Memory B cell (primary cell): ENCODE measurements at places on chromosomes 7 and 10.

GRCh38 chr10:114307731-114308130 lies 68.7 kb downstream of the VWA2 start:
- peaks cover 13% of the 10 kb centered on the region for H3K4me1 ChIP-seq
- DNase-seq: no peak
- no peak overlapping the region for H3K27ac ChIP-seq
- H3K4me3 ChIP-seq: no peak overlapping the region
- H3K27me3 ChIP-seq: no peaks in the 10 kb centered on the region
- H3K36me3 ChIP-seq: no peaks in the 10 kb centered on the region

- H3K27ac ChIP-seq: no peak overlapping the region
- H3K4me1 ChIP-seq: no peaks in the 10 kb centered on the region
- H3K36me3 ChIP-seq: no peaks in the 10 kb centered on the region
Measured at GRCh38 chr7:126937171-126937570, 315.6 kb downstream of the GRM8 start.

- no peaks in the 10 kb centered on the region for H3K27me3 ChIP-seq
- H3K4me1 ChIP-seq: peaks cover 2% of the 10 kb centered on the region
- peaks cover 7% of the 10 kb centered on the region for H3K36me3 ChIP-seq
Measured at GRCh38 chr10:63586043-63586442, 64.8 kb downstream of the REEP3 start.

DNA sequence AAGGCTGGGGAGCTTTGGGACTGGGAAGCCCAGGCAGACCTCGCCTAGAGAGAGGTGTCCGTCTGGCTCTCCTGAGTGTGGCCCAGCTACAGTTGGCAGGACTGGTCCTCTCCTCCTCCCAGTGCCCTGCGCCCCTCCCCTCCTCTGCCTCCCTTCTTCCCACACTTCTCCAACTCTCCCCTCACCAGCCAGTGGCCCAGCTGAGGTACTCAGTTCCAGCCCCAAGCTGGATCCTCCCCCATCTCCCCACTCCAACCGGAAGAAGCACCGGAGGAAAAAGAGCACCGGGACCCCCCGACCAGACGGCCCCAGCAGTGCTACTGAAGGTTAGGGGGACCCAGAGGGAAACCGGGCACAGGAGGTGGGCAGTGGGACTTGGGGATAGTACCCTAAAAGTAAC lies 27.7 kb downstream of the GBX1 start:
- H3K27me3 ChIP-seq: no peaks in the 10 kb centered on the region
- peaks cover 11% of the 10 kb centered on the region for H3K36me3 ChIP-seq
- DNase-seq: no peak

DNA sequence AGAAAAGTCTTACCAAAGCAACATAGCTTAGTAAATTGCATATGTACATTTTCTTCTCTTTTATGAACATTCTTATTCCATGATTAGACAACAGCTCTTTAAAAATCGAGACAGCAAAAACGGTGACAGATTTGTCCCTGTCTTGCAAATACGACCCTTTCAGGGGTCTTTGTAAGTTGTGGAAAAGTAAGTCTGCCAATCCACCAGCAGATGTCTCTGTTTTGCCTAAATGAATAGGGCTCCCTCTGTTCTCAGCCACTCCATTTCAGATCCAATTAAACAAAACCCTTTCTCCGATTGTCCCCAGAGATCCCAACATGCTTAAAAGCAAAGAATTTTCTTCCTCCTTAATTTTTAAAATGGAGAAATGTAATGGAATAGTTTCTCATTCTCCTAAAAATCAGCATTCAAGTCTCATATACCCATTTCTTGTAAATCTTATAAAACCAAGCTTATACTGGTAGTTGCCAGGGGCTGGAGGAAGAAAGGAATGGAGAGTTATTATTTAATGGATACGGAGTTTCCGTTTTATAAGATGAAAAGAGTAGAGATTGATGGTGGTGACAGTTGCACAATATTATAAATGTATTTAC lies 61.0 kb upstream of the NFE2L3 start:
- H3K4me3 ChIP-seq: no peak overlapping the region
- no peaks in the 10 kb centered on the region for H3K27me3 ChIP-seq
- DNase-seq: no peak
- H3K27ac ChIP-seq: no peak overlapping the region

DNA sequence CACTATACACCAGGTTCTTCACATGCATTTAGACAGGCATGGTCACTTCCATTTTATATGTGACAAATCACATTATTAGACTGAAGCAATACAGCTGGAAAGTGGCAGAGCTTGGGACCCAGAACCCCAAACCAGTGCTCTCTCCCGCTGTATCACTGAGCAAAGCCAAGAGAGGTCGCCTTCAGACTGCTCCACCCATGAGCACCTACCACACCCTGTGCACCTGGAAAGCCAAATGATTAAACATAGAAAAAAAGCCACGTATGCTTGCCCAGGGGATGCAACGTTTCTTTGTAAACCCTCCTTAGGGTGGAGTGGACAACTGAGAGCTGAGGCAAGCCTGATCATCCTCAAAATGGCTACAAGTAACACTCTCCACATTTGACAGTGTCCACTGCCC lies 72.5 kb downstream of the CCDC6 start:
- H3K4me3 ChIP-seq: peak overlapping the region; percentile 76
- no peaks in the 10 kb centered on the region for H3K27me3 ChIP-seq
- H3K36me3 ChIP-seq: peaks cover 19% of the 10 kb centered on the region
- peak overlapping the region; percentile 89 for H3K27ac ChIP-seq

GRCh38 chr7:22801912-22802311 lies 20.7 kb downstream of the TOMM7 start:
- H3K4me1 ChIP-seq: no peaks in the 10 kb centered on the region
- DNase-seq: no peak
- no peak overlapping the region for H3K4me3 ChIP-seq
- H3K27me3 ChIP-seq: no peaks in the 10 kb centered on the region
- no peaks in the 10 kb centered on the region for H3K36me3 ChIP-seq
- no peak overlapping the region for H3K27ac ChIP-seq

DNA sequence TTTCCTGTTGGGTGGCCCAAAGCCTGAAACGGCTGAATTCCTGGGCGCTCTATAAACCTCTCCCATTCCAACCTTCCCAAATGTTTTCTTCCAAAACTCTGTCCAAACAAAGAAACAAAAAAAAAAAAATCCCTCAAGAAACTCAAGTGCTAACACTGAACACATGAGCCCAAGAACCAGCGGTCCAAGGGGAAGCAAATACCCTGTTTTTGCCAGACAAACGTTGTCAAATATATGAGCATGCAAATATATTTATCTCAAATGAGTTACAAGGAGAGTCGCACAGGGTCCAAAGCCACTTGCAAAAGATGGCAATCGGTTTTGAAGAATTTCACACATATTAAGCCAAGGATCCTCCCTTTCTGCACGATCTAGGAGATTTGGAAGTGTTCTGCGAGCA lies 23.3 kb upstream of the EMX2 start:
- DNase-seq: no peak
- H3K4me3 ChIP-seq: no peak overlapping the region
- H3K27me3 ChIP-seq: peaks cover 6% of the 10 kb centered on the region
- no peak overlapping the region for H3K27ac ChIP-seq
- H3K4me1 ChIP-seq: no peaks in the 10 kb centered on the region

DNA sequence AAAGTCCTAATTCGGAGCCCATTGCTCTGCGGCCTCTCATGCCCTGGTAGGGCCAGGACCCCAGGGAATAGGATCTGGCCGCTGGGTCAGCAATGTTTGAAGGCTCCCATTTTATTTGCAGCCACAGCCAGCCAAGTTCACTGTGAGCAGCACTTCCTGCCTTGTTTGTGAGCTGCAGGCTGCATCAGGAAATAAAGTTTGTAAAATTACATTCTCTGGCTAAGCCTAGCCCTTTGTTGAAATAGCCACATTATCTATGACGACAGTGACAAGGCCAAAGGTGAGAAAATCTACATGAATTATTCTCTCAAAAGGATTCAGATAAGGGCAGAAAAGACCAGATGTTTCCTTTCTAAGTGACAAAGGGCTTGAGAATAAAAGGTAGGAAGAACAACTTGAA lies 23.7 kb upstream of the ITGB1 start:
- peaks cover 21% of the 10 kb centered on the region for H3K4me1 ChIP-seq
- no peak overlapping the region for H3K4me3 ChIP-seq
- no peak overlapping the region for H3K27ac ChIP-seq
- no peak for DNase-seq

- no peaks in the 10 kb centered on the region for H3K4me1 ChIP-seq
- no peak overlapping the region for H3K4me3 ChIP-seq
- no peak overlapping the region for H3K27ac ChIP-seq
Measured at GRCh38 chr10:118581340-118581739, 14.1 kb downstream of the PRLHR start.

DNA sequence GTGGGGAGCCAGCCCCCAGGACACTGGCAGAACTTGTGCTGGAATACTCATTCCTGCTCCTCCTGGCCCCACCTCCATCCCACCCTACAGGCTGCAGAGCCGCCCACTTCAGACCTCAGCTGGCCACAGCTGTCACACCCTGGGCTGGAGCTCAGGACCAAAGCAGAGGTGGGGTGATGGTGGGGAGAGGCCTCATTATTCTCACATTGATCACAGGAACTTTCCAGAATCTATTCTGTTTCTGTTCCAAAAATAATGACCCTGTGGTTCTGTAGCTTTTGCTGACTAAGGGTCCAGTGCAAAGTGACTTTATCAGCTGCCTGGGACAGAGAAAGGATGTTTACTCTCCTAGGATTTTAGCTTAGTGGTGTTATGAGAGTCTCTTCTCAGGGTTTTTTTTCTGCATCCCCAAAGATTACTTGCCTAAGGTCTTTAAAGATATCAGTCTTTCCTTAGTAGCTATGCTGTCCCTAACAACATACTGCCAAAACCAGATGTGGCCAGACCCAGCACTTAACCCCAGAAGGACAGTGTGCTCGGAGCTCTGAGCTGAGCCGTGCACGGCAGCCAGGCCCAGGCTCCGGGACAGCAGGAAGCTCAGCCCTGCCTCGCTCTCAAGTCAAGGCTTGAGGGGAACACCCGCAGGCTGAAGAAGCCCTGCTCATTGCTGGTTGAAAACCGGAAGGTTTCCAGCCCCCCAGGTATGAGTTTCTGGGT lies 223.3 kb downstream of the MLLT10 start:
- no peaks in the 10 kb centered on the region for H3K27me3 ChIP-seq
- H3K36me3 ChIP-seq: peaks cover 17% of the 10 kb centered on the region
- H3K4me3 ChIP-seq: no peak overlapping the region
- no peak for DNase-seq
- H3K27ac ChIP-seq: no peak overlapping the region

DNA sequence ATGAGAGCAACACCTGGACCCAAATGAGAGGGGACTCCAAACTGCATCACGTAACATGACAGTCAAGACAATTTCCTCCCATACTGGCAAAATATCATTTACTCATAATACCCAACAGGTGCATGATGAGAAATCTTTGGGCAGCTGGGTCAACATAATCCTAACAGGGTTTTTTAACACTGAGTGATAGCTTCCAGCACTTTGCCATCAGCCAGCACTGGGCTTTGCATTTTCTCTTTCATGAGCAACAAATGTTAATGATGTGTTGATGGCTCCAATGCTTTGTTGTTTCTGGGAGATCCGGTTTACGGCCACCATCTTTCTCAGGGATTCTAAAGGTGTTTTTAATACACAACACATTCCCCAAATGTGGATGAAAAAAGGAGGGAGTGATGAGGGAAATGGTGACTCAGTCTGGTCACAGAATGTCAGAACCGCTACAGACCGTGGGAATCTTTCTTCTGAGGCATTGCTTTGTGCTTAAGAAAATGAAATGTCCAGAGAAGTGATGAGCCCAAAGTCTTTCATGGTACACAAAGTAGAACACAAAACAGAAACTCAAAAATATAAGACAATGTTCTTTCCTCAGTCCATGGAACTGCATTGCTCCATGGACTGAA lies 705.7 kb upstream of the IGFBP3 start:
- H3K27ac ChIP-seq: no peak overlapping the region
- DNase-seq: no peak
- no peaks in the 10 kb centered on the region for H3K4me1 ChIP-seq
- no peak overlapping the region for H3K4me3 ChIP-seq
- H3K36me3 ChIP-seq: no peaks in the 10 kb centered on the region

DNA sequence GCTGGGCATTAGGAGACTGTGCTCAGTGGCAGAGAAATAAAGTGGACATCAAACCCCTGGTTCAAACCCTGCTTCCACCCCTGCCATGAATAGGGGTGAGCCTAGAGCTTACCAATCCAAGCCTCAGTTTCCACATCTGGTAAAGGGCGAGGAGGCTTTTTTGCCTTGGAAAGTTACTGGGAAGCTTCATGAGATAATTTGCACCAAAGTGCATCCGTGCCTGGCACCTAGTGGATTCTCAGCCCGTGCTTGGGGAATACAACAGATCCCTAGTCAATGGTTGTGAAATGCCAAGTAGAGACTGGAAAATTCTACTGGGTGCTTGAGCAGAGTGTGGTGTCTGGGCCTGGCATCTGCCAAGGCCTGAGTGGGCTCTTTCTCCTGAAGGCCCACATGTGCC lies 158.7 kb upstream of the ZMIZ1 start:
- peaks cover 4% of the 10 kb centered on the region for H3K4me1 ChIP-seq
- peaks cover 11% of the 10 kb centered on the region for H3K27me3 ChIP-seq
- no peak overlapping the region for H3K27ac ChIP-seq

DNA sequence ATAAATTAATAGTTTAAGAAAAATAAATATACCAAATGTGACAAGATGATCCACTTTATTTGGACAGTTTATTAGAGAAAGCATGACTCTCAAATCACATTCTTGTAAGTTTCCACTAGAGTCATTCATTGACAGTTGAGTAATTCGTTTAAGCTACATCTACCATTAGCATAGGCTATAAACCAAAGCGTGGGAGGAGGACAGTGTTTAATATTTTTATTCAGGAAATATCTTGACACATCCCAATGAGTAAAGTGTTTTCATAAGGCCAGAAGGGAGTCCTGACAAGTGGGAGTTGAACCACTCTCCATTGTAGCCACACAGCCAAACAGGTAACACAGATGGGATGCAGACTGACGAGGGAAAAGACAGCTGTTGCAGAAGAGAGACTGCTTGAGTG lies 386.5 kb upstream of the SEMA3D start:
- no peaks in the 10 kb centered on the region for H3K4me1 ChIP-seq
- no peak for DNase-seq
- no peak overlapping the region for H3K27ac ChIP-seq
- no peaks in the 10 kb centered on the region for H3K27me3 ChIP-seq
- H3K36me3 ChIP-seq: no peaks in the 10 kb centered on the region

- peaks cover 19% of the 10 kb centered on the region for H3K27me3 ChIP-seq
- no peaks in the 10 kb centered on the region for H3K4me1 ChIP-seq
- H3K4me3 ChIP-seq: no peak overlapping the region
- no peak overlapping the region for H3K27ac ChIP-seq
Measured at GRCh38 chr10:78335691-78336401, 302.2 kb downstream of the RPS24 start.

DNA sequence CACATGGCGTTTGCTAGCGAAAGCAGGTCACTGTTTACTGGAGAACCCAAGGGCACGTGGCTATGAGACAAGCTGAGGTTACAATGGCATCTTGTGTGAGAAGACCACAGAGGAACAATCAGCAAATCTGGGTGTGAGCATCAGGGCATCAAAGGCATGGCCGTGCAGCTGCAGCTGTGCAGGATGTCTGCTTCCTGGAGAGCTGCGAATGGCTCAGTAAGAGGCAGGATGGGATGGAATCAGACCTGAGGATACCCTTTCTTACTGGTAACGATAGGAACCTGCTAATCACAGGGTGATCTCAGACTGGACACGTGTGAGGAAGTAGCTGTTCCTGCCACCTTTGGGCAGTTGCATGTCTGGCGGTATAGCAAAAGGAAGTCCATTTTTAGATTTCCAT lies 119.5 kb downstream of the RNF216 start:
- no peak for DNase-seq
- H3K27me3 ChIP-seq: no peaks in the 10 kb centered on the region
- H3K4me3 ChIP-seq: no peak overlapping the region
- H3K36me3 ChIP-seq: peaks cover 13% of the 10 kb centered on the region
